Ureter (tissue), 1 donor: ENCODE measurements at places on chromosomes 2 and 18. TPM values are rescaled to one million over a fixed set of nuclear protein-coding genes. Genes with fewer than 3 reads are reported as not detected.

Gene RNPEPL1
- 57.3 TPM for total RNA-seq

GRCh38 chr2:109059474-109060165 lies 69.4 kb upstream of the SH3RF3 start:
- DNase-seq, result no peak

GRCh38 chr2:84792856-84793522 lies 87.9 kb downstream of the TRABD2A start:
- DNase-seq, result no peak

DNA sequence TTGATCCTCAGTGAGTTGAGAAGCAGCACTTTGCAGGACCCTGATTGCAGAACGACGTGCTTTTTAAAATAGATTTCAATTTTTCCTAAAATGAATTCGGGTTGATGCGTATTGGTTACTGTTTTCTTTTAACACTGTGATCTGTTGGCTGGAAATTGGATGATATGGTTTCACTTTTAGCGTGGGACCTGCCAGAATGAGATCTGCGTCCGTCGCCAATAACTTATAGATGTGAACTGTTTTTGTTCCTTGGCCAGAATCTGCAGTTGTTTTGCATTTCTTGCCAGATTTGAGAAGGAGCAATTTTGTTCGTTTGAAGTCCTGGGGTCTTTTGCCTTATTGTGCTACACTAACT lies 703 bp downstream of the UGGT1 start:
- DNase-seq, result no peak

DNA sequence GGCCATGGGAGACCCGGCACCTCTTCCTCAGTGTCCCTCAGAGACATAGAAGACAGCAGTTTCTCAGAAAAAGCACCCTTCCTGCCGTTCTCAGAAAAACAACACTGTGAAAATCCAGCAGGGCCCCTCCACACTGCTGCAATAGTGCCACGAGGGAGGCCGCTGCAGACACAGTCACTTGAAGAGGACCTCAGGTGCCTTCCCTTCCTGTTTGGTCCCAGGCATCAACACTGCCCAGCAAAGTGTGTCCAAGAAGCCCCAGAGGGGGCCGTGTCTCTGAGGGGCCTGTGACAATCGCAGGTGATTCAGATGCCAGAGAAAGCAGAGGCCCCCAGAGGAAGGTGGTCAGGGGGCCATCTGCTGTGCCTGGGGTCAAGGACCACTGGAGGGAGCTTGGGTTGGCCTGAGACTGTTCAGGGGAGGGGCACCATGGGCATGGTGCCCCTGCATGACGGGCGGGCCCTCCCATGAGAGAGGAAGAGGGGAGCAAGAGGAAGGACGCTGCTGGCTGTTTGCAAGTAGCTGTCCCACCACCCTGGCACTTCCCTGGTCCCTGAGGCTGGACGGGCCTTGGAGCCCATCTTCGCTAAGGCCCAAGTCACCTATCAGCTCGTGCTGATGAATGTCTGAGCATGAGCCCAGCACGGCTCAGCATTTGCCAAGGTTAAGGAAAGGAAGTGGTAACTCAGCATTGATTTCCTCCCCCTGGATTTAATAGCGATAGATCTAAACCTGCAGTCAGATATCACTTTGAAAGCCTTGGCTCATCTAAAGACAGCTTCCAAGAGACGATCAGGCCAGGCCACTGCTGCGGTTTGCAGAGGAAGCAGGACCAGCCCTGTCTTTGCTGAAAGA lies 9.1 kb downstream of the TWIST2 start:
- DNase-seq, result no peak

DNA sequence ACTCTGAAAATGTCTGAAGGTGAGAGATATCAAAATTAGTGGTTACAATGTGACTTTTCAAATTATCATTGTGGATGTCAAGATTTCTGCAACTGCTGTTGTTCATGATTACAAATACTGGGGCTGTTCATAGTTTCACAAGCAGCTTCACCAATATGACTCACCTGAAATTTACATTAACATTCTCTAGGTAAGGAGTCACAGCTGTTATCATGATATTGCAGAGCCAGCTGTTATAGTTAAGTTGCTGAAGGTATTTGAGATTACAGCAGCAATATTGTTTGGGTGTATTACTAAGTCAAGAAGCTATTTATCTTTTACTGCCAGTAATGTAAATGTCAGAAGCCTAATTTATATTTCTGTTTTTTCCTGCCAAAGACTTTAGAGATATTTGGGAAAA lies 140.0 kb downstream of the MC4R start:
- DNase-seq, result no peak

DNA sequence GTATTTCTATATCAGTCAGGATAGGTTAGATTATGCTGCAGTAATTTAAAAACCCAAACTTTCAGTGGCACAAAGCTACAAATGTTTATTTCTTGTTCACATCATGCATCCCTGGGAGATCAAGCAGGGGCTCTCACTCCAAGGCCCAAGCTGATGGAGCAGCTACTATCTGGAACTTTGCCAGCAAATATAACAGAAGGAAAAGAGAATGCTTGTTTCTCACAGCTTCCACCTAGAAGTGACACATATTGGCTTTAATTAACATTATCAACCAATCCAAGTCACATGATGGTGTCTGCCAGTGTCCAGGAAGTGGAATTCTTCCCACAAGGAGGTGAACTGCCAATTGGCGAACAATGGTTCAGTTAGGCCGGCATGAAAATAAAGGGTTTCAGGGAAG lies 306.9 kb downstream of the BCL11A start:
- no peak for DNase-seq

- no peak for DNase-seq
These were observed 100.1 kb downstream of the PDCL3 start for GRCh38 chr2:100662866-100663265.

DNA sequence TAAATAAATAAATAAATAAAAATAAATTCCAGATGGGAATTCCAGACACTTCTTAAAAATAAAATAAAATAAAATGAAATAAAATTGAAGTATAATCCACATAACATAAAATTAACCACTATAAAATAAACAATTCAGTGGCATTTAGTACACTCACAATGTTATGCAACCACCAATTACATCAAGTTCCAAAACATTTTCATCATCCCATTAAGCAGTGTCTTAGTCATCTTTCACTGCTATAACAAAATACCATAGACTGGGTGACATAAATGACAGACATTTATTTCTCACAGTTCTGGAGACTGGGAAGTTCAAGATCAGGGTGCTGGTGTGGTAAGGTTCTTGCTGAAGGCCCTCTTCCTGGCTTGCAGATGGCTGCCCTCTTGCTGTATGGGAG lies 22.6 kb upstream of the PROKR1 start:
- no peak for DNase-seq

DNA sequence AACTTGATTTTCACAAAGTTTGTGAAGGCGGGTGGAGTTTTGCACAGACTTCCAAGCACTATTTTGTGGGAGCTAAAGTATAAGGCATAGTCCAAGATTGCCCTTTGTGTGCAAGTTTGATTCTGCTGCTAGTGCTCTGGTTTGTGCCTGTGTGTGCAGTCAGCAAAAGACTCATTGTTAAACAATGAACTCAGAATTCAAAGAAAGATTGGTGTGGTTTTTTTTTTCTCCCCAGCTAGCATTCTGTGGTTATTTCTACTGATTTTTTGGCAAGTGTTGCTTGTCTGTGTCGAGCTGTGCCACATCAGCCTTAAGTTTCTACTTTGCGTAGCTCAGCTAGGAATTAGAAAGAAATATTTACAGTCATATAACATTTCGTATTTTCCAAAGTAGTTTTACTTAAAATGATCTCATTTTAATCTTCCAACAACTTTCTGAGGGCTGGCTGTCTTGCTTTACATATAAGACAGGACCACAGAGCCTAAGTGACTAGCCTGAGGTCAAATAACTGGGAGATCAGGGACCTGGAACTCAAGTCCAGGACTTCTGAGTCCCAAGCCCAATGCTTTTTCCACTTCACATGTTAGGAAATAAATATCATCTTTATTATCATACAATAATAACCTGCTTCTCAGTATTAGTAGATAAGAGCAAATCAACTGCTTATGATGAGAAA lies 69.8 kb downstream of the BABAM2 start:
- no peak for DNase-seq

DNA sequence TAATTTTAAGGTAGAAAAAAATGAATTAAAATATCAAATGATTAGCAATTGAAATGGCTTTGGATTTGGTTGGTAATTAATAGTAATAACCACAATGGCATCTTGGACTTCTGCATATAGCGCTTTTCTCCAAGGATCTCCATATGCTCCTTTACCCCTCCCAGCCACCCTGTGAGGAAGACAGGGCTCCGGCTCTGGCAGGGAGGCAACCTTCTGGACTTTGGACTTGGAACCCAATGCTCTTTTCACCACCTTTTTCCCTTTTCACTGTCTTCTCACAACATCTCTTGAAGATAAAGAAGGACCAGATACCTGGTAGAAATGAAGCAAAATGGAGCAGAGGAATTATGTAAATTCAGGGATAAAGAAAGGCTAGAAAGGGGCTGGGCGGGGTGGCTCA lies 23.8 kb upstream of the SERTAD2 start:
- no peak for DNase-seq

DNA sequence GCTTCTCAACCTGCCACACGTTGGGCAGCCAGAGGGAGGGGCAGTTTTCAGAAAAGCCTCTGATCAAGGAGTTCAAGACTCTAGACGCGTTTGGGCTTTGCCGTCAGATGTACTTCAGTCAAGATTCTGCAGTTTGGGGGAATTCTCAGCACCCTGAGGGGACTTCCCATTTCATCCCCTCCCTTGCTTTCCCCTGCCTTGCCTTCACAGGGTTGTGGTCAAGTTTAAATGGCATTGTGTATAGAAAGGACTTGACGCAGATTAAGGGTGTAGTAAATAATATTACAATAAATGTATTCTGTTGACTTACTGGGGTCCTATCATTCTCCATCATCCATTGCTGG lies 198.3 kb upstream of the NABP1 start:
- DNase-seq, result no peak

GRCh38 chr2:201122276-201122675 lies 6.3 kb downstream of the CFLAR start:
- no peak for DNase-seq
